ENCODE measurements at places on chromosomes 1 and 21.

- no peak for DNase-seq
These were observed 19.7 kb downstream of the FGGY start for GRCh38 chr1:59316497-59317128.

- no peak for DNase-seq
These were observed 49.0 kb upstream of the LRP8 start for GRCh38 chr1:53376742-53377437.

GRCh38 chr1:247212627-247213617 is 41.1 kb upstream of the ZNF124 start:
- DNase-seq: no peak

- DNase-seq: no peak
These were observed 58.0 kb downstream of the RGL1 start for GRCh38 chr1:183862967-183863366.

DNA sequence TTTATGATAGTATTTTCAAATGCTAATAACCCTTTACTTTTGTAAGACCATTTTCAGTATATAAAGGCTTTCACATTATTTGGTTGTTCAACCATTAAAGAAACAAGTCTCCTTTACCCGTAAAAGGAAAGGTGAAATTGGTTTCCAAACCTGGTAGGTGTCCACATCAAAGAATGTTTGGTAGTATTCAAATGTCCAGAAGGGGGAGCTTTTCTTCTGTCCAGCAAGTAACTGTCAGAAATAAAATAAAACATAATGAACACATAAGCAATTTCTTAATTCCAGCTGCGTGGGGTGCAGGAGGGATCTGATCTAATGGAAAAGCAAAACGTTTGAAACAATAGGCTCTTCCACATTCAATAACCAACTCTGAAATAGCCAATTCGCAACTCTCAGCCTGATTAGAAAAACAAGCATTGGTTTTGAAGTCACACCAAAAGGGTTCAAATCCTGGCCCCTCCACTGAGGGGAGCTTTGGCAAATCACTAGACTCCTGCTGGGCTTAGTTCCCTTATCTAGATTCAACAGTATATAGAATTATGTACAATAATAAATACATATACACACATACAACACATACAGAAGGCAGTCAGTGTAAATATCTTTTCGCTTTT is 11.0 kb downstream of the YIPF1 start:
- DNase-seq: no peak

Data from mucosa of descending colon (tissue), 3 donors.